ENCODE measurements at places on chromosomes 2 and 18.

GRCh38 chr2:46847185-46847710, 68.4 kb downstream of the MCFD2 start:
- DNase-seq: no peak

GRCh38 chr2:42762823-42763804, 821 bp downstream of the OXER1 start:
- DNase-seq: no peak

DNA sequence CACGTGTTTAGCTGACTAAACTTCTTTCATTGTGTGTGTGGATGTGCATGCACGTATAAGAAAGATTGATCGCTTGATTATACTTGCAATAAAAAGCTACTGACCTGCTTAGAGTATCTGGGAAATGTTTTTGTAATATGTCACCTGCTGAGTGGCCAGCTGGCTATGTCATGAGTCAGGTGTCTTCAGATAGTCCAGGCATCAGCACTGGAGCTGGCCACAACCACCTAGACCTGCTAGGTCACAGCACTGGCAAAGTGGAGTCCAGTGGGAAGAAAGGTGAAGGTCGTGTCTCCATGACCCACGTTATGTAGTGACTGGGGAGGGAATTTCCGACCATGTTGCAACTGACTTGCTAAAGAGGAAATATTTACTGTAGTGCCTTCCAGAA, 147.0 kb downstream of the ESCO1 start:
- DNase-seq: no peak

- no peak for DNase-seq
These were observed 127.6 kb downstream of the ALPK2 start for GRCh38 chr18:58501066-58501896.

DNA sequence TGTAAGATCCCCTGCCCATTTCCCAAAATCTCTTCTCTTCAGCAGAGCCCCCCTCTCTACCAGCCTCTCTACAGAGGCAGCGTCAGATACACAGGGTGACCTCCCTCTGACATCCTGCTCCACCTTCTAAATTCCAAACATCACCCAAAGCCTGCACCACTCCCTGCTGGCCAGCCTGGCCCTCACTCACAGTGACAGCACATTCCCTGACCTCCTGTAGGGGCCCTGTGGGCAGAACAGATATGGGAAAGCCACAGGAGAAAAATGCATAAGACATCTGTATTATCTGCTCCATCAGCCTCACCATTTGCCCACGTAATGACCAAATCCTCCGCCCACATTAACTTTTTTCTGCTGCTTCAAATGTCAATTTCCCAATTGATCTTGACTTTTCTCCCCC, 40.6 kb downstream of the TRABD2A start:
- no peak for DNase-seq

- no peak for DNase-seq
These were observed 59.2 kb upstream of the IGFBP2 start for GRCh38 chr2:216574046-216574445.

- DNase-seq: no peak
These were observed 60.7 kb downstream of the TTC27 start for GRCh38 chr2:32688541-32688940.

- no peak for DNase-seq
These were observed 28.0 kb downstream of the RFX8 start for GRCh38 chr2:101446869-101447268.

Measured in stimulated activated CD8-positive, alpha-beta memory T cell treated with anti-CD3 and anti-CD28 coated beads, Interleukin-12 subunit alpha, Interleukin-12 subunit beta, amount 100 ng/mL, for 4 hours (primary cell).